ENCODE measurements at places on chromosomes 16 and 17.

DNA sequence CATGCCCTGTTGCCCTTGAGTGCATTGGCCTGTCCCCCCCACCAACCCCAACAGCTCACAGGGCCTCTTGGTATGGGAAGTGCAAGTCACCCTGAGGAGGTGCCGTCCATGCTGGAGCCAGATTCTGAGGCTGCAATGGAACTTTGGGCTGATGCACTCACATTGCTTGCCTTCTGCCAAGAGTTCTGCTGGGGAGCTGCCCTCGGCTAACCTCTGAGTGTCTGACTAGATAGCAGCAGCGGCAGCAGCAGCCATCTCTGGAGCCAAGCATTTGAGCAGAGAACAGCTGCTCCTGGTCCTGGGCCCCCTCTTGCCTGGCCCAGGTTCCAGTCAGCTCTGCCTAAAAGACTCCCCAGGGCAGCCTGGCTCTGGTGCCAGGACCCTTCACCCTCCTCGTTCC is 61.5 kb downstream of the GNAO1 start:
- DNase-seq, result no peak

- DNase-seq, result no peak
These were observed 8.3 kb upstream of the SLC52A1 start for GRCh38 chr17:5043524-5043923.

DNA sequence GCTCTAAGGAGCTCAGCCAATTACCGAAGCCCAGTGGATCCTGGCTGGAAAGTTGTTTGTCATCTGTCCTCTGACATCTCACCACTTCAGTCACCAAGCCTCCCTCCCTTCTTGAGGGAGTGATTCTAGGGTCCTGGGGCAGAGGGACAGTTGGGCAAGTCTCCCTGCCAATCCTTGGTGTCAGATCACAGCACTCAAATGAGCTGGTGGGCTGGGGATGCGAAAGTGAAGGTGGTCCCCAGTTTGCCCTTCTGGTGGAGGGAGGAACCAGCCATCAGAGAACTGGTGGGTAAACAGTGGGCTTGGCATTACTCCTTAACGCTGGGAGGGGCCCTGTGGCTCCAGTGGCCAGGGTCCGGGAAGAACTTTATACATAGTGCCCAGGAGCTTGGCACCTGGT is 4.4 kb upstream of the CALB2 start:
- no peak for DNase-seq

- peak; percentile 52 for DNase-seq
These were observed 9.3 kb upstream of the CARD14 start for GRCh38 chr17:80160536-80160935.

- peak; percentile 25 for DNase-seq
These were observed 8.4 kb downstream of the RSPRY1 start for GRCh38 chr16:57194512-57194911.

- no peak for DNase-seq
These were observed 108.5 kb downstream of the ZNF778 start for GRCh38 chr16:89325861-89326471.

DNA sequence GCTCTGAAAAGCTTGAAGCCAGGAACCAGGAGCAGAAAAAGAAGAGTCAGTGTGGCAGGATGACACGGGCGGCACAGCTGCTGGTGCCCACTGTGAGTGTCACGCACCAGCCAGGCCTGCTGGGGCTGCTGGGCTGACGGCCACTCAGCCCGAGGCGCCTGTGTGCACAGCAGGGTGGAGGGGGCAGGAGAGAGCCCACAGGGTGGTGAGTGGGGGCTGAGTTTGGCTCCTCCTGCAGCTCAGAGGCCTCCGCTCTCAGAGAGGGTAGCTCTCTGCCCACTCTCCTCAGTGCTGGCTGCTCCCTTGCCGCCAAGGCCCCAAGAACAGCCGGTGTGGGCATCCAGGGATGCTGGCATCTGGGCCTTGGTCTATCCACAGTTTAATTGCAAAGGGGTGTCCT is 59.6 kb downstream of the GSG1L start:
- DNase-seq, result peak; percentile 65

GRCh38 chr16:53094013-53094630 is 39.3 kb downstream of the CHD9 start:
- no peak for DNase-seq

Measured in SK-N-SH (cell line).